Fibroblast of skin of right quadriceps (primary cell): ENCODE measurements at places on chromosomes 7 and 10.

DNA sequence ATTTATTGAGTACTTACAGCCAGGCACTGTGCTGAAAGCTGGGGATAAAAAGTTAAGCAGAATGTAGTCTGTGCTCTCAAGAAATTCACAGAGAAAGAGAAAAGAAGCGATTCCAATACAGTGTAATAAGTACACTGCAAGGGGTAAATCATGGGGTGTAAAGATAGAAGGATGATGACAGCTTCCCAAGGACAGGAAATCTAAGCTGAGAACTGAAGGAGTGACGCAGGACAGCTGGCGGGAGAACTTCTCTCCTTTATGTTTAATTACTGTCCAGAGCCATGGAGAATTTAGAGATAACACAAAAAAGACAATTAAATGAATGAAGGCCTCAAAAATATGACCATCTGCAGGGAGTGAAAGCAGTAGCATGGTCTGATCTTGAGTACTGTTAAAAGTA, 34.8 kb downstream of the C7orf33 start:
- no peak for DNase-seq

- no peak for DNase-seq
Observed at GRCh38 chr7:126302639-126303038, 950.1 kb downstream of the GRM8 start.

DNA sequence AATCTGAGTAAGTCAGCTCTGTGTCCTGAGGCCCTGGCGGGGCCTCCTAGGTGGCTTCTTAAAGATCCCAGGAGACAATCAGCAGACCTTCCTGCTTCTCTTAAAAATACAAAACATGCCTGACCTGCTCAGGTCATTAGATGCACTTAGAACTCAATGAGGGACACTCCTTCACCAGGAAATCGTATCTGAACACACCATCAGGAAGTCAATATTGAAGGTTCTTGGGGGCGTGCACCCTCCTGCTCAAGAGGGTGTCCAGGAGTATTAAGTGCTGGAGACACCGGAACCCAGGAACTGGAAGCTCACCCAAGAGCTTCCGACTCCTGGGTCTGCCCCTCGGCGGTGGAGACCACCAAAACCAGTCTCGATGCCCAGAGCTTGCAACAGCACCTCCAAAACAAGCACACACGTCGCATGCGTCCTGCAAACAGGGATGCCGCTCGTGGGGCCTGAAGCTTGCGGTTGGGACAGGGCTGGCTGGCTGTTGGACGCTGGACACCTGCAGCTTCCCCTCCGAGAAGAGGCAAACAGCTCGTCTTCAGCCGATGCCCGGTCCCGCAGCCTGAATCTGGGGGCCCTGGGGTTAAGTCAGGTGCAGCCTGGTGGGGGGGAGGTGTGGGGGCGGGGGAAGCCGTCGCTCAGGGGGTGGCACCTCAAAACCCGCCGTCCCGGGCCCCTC, 803 bp downstream of the RAPGEF5 start:
- no peak for DNase-seq

DNA sequence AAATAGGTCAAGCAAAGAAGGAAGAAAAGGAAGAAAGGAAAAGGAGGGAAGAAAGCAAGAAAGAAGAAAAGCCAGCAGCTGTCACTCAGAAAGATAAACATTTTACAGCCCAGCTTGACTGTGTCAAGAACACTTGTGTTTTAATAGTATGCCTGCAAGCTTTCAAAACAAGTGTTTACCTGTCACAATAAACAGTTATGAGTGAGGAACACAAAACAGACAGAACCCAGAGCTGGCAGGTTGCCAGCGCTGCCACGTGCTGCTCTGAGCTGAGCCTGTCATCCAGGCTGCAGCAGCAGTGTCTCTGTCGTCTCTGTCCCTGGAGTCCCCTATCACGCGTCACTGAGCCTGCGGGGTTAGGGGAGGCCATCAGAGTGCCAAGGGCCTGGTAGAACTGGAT, 827.6 kb upstream of the AUTS2 start:
- DNase-seq = no peak

GRCh38 chr10:74056050-74056818, 58.3 kb downstream of the VCL start:
- peak; percentile 81 for DNase-seq

- DNase-seq = no peak
Observed at GRCh38 chr7:108188724-108189123, 58.6 kb upstream of the LAMB4 start.

GRCh38 chr10:132938472-132939339, 3.7 kb downstream of the CFAP46 start:
- DNase-seq = peak; percentile 9
